ENCODE measurements at places on chromosomes 11 and 22. TPM values are rescaled to one million over a fixed set of nuclear protein-coding genes. Genes with fewer than 3 reads are reported as not detected.

- no peak for DNase-seq
Measured at GRCh38 chr11:75474240-75474639, 41.2 kb upstream of the KLHL35 start.

GRCh38 chr11:19951558-19952115 lies 208.6 kb downstream of the DBX1 start:
- no peak for DNase-seq

DNA sequence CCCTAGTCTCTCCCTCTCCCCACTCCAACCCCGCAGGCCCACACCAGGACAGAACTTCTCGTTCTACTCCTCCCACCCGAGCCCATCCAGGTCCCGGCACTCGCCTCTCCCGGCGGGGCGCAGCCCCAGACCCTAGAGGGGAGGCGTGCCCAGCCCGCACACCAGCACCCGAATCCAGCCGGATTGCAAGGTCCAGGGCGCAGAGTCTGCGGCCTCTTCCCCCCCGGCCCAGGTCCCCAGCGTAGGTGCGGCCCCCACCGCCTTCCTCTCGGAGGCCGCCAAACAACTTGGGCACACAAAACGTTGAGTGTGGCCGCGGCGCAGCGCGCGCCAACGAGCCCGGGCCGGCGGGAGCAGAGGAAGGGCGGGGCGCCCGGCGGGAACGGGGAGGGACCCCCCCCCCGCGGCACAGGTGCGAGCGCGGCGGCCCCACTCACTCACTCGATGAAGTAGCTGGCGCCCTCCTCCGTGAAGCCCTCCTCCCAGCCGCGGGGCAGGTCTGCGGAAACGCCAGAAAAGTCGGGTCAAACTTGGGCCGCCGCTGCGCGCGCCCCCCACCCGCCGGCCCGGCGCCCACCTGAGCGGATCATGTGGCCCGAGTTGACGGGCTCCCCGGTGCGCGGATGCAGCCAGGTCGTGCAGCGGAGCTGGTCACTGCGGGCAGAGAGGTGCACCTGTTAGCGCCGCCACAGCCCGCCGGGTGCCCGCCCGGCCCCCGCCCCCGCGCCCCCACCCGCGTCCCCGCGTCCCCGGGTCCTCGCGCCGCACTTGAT lies 480 bp downstream of the PLEKHA7 start:
- peak; percentile 30 for DNase-seq

- DNase-seq, result no peak
Measured at GRCh38 chr11:69218946-69219720, 63.4 kb downstream of the SMIM38 start.

GRCh38 chr11:72091292-72091691 lies 10.6 kb downstream of the LRRC51 start:
- DNase-seq, result peak; percentile 76

DNA sequence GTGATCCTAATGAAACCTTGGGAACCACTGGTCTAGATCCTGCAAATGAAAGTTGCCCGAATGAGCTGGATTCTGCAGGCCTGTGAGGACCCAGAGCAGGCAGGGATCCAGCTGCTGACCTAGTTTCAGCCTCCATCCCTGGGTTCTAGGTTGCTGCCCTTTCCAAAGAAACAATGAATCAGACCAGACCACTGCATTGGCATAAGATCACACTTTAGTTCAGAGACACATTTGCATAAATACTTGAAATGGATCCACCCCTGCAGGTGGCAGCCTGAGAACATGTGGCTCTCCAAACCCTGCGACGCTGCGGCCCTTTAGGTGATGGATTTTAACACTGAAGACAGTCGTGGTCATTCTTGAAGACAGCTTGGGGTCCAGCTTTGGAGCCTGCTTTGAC lies 23.7 kb downstream of the ADAMTS8 start:
- no peak for DNase-seq

DNA sequence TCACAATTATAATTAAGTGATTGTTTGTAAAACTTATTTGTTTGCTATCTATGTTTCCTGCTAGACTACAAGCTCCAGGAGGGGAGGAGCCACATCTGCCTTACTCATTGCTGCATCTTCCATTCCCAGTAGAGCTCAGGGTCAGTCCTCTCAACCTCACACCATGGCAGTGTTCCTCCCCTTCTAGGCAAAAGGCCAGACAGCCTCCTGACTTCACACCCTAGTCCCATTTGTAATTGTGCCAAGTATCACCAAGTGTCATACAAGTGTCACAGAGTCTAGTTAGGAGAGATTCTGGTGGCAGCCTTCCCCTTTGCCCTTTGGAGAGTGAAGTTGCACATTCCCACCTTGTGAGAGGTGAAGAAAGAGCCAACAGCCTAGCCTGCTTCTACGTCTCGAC lies 490.4 kb downstream of the INSC start:
- no peak for DNase-seq

DNA sequence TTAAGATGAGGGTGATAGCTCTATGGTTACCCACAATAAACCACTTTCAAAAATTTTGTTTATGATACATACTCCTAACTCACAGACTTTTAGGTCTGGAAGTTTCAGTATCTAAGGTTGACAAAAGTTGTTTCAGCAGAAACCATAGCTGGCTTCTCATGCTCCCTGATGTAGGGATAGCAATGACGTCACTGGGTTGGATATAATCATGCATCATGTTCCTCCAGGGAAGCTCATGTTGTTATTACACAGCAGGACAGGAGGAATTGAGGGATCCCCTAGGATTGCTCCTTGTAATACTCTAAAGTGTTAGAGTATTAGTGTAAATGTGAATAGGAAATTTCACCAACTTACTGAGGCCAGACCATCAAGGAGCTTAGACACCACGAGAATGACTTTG lies 23.6 kb downstream of the APOL3 start:
- DNase-seq, result no peak

DNA sequence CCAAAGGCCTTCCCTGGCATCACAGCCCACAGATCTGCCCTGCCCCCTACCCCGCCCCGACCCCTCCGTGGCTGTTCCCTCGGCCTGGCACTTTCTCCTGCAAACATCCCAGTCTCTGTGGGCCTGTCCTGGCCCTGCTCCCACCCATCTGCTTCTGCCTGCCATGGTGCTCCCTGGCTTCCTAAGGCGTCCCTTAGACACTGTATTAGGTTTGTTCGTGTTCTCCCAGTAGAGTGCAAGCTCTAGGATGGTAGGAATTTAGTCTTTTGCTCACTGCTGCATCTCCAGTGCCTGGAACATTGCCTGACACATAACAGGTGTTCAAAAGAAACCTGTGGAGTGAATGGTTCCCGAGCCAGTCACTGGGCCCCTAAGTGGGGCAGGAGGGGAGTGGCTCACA lies 69.6 kb upstream of the PITPNB start:
- no peak for DNase-seq

- DNase-seq, result no peak
Measured at GRCh38 chr22:35752863-35753189, 35.2 kb downstream of the APOL5 start.

DNA sequence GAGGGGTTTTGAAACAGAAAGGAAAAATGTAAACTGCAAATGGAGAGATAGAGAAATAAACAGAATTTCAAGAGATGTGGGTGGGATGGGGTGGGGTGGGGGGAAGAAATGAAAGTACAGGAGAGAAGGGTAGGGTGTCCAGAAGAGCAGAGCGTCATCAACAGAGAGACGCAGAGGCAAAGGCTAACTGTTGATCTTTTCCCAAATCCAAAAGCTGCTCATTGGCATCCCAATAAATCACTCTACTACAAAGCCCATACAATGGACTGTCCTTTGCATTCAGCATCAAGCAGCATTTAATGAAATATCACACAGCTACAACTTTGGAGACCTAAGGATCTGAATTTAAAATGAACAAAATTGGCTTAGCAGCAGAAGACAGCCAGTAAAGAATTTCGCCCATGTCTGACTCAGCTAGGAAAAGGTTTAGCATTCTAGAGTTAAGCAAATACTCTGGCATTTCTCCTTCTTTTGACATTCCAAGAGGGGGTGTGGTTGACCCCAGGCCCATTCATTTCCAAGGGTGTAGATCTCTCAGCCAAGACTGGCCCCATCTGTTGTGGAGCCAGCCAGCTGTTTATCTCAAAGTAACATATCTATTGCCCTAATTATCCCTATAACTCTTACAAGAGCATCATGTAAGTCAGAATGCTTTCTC lies 1.5 kb downstream of the RAB30 start:
- DNase-seq, result no peak

GRCh38 chr22:19656541-19657251 lies 57.6 kb upstream of the SEPTIN5 start:
- no peak for DNase-seq

GRCh38 chr11:115377882-115378296 lies 126.3 kb downstream of the CADM1 start:
- no peak for DNase-seq

The MAFF gene
- 15.5 TPM for total RNA-seq

The XKR3 gene
- not detected for total RNA-seq

The ART1 gene
- total RNA-seq, result not detected

The MISFA gene
- 2.2 TPM for total RNA-seq
